HS-5 (cell line): ENCODE measurements at places on chromosomes 1 and 21.
A peak's percentile ranks its signal among the peaks of the same experiment; 100 is the strongest.

GRCh38 chr1:18899363-18900049, 2.8 kb downstream of the ALDH4A1 start:
- DNase-seq, result no peak

- no peak for DNase-seq
Measured at GRCh38 chr1:77857552-77857951, 30.9 kb upstream of the NEXN start.

- DNase-seq, result peak; percentile 32
Measured at GRCh38 chr1:67355745-67356424, 48.2 kb downstream of the IL12RB2 start.

- DNase-seq, result no peak
Measured at GRCh38 chr21:37496972-37497371, 130.4 kb downstream of the DYRK1A start.

GRCh38 chr1:169745015-169745861, 11.4 kb upstream of the SELE start:
- no peak for DNase-seq

GRCh38 chr1:27527890-27528817, 38.2 kb upstream of the WASF2 start:
- no peak for DNase-seq

GRCh38 chr1:24189528-24189927, 2.4 kb upstream of the IFNLR1 start:
- no peak for DNase-seq

GRCh38 chr1:22563671-22564602, 648 bp downstream of the EPHA8 start:
- no peak for DNase-seq

GRCh38 chr1:107750364-107750959, 214.5 kb downstream of the VAV3 start:
- peak; percentile 56 for DNase-seq

DNA sequence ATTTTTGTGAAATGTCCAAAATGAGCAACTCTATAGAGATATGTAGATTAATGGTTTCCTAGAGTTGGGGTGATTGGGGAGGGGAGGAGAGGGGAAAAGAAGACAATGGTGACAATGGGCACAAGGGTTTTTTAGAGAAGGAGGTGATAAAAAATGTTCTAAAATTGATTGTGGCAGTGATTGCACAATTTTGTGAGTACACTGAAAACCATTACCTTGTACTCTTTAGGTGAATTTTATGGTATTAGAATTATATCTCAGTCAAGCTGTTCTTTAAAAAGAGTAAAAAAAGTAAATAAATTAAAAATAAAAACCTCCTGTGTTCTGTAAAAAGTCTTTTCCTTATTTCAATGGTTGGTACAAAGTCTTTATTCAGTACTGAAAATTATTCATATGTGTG, 330.2 kb downstream of the PTBP2 start:
- DNase-seq, result no peak

DNA sequence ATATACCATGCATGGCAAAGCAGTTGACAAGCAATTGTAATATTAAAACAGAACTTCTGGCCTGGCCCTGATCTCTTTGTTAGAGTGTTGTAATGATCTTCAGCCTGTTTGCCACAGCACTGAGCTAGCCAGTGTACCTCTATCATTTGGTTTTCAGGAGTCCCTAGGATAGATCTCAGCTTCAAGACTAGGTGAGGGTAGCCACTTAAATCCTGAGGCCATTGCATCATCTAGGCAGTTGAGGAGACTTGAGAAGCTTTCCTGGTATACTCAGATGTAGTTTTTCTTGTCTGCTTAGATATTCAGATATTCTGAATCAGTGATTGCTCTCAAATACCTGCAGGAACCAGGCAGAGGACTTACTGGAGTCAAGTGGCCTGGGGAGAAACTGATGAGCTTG, 14.7 kb downstream of the S1PR1 start:
- DNase-seq, result no peak

DNA sequence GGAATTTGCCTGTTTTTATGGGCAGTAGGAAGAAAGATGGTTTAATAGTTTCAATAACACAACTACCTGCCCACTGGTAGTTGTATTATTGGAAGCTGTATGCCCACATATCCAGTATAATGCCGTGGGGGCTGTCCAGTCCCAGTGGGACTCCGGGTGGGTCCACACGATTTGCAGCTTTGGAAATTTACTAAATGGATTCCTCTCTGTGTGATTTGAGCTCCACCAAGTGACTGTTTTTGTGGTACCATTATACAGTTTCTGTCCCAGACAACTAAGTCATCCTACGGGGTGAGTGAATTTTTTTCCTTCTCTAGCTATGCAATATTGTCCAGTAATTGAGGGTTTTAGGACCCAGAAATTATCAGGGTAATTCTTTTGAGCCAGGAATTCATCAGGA, 86.8 kb downstream of the PLA2G4A start:
- DNase-seq, result no peak

DNA sequence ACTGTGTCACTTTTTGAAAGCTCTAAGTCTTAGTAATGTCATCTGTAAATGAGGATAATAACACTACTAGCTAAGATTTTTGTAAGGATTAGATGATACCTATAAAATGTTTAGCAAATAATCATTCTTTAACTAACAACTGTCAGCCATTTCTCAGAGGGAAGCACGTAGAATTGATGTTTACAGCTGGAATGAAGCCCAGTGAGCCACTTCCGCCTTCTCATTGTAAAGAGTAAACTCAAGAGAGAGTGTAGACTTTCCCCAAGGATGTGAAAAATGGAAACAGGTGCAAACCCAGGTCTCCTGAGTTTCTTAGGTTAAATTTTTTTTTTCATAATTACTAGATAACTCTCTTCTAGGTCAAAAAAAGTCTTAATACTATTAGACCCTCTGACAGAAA, 4.9 kb downstream of the GREM2 start:
- DNase-seq, result no peak

DNA sequence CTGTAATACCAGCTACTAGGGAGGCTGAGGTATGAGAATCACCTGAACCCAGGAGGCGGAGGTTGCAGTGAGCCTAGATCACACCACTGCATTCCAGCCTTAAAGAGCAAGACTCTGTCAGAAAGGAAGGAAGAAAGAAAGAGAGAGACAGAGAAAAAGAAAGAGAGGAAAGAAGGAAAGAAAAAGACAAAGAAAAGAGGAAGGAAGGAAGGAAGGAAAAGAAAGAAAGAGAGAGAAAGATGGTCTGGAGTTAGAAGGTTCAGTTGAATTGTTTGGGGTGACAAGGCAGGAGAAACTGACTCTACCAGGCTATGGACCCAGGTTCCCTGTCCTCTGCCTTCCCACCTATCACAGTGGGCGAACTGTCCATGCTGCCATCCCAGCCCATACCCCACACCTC, 27.4 kb upstream of the PIK3CD start:
- DNase-seq, result no peak

DNA sequence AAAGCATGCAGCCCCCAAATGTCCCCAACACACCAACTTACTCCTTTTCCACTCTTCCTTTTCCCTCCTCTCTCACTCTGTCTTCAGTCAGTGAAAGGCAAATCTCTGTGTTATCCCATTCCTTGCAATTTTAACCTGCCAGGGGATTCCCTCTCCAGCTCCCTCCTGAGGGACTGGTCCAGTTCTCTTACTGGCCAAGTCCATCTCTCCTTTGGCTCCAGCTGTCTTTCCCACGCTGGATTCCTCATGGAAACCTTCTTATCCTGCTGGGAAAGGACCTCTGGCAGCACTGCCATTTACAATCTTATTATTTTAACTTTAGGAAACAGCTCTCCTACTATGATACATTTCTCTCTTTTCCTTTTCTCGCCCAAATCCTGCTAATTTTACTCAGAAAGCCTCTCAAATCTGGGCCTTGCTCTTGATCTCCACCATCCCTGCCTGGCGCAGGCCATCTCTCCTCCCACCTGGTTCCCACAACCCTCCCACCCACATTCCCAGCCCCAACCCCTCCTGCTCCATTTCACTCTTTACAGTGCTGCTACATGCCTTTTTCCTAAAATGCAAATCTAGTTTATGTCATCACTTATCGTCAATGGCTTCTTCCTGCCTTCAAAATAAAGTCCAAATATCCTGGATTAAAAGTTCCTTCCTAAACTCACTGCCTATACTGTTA, 72.7 kb upstream of the CNN3 start:
- DNase-seq, result no peak

- no peak for DNase-seq
Measured at GRCh38 chr1:217369271-217369981, 261.5 kb downstream of the GPATCH2 start.

DNA sequence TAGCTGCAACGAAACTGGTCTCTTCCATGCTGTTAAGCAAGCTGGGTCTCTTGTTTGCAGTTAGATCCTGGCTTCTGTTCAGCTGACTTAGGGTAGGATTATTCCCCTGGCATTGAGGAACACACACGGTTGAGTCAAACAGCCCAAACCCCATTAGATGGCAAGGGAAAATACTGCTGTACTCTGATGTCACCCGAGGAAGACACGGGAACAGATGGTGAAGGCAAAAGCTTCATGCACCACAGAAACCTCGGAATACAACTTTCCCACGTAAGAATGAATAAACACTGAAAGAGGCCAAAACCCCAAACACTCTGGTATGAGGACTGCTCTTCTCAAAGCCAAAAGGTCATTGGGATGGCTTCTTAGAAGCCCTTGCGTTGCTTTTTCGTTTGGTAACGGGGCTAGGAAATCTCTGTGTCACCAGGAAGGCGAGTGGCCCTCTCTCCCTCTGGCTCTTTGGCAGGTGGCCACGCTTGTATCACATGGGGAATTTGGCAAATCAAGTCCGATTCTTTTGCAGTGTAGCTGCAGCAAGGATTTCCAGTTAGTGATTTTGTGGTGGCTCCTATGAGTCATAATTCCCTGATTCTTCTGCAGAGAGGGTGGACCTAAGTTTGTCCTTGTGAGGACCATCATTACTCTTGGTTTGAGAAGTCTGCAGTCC, 16.7 kb upstream of the LYST start:
- peak; percentile 86 for DNase-seq

DNA sequence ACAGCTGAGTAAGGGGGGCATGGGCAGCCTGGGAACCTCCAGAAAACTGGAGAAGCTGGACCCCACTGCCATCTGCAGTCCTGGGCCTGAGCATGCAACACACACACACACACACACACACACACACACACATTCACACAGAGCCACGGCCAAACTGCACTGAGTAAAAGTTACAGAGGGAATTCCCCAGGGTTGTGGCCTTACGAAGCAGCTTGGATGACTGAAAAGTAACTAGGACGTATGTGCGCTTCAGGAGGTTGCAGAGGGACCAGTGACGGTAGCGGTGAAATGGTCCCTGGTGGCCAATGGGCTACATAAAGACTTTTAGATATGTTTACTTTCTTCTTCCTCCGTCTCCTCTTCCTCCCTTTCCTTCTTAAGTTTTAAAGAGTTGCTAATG, 232.5 kb upstream of the TMEM51 start:
- no peak for DNase-seq

DNA sequence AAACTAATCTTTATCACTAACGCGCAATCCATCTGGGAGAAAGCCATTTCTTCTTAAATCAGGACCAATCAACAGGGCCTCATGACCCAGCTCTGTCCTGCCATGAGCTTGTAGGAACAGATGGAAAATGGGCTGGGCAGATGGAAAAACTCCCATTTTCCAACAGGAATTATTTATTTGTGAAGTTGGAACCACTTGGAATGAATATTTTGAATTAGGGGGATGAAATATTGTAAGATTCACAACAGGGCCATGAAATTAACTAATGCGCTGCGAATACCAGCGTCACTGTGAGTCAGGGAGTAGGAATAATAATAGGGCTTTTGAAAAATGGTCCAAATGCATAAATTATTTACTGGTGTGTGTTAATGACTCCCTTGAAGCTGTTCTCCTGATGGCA, 53.1 kb upstream of the CYP2J2 start:
- no peak for DNase-seq

DNA sequence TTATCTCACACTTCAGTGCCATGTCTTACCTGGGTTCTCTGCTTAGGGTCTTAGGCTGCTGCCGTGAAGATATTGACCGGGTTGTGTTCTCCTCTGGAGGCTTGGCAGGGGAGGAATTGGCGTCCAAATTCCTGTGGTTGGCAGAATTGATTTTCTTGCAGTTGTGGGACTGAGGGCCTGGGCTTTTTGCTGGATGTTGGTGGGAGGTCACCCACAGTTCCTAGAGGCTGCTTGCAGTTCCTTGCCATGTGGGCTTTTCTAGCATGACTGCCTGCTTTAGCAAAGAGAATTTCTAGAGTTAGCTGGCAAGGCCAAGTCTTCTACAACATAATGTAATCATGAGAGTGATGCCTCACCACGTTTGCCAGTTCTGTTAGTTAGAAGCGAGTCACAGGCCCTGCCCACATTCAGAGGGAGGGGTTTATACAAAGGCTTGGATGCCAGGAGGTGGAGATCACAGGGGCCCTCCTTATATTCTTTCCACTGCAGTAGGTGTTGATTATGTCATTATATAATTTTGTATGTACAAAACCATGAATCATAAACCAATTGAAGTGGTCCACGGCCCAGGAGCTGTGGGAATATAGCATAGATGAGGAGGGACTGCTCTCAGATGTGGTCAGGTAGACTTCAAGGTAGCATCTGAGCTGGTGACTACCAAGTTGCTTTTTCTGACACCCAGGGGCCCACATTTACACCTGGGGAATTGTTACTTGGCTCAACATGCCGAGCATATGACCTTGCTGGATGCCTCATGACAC, 6.6 kb downstream of the UBL4B start:
- peak; percentile 38 for DNase-seq

DNA sequence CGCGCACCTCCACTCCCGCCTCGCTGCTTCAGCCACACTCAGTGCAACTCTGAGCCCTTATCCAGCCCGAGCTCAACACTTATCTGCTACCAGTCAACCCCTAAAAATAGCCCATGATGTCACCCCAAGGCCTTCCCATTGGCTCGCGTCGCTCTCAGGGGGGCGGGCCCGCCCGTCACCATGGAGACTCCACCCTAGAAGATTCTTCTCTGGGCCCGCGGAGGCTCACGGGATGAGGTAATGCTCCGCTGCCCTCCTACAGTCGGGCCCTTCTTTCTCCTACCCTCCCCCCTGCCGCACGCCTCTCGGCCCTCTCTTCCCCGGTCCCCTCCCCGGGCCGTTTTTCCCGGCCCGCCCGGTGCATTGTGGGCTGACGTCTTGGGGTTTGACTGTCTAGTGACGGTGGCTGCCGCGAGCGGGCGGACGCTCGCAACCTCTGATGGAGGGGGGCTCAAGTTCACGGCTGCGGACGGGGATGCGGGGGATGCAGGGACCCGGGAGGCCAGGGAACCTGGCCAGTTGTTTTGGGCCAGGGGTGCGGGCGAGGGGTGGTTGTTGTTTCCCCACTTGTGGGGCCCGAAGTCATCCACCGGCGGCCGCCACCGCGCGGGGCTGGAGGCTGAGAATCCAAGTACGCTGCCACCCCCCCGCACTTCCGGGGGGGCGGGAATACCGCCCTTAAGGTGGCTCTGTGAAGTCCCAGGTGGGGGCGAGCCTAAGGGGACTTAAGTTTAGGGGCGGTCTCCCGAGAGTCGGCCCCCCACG, at the start of gene JUN:
Gene JUN (minus strand): TSS at position 55 of the 765 bp plus-strand sequence. CDS start 977 bp downstream, outside the sequence.
- DNase-seq, result peak; percentile 99
